GF-D8 (cell line): ENCODE measurements at places on chromosomes 2 and 18.
A peak's percentile ranks its signal among the peaks of the same experiment; 100 is the strongest.

DNA sequence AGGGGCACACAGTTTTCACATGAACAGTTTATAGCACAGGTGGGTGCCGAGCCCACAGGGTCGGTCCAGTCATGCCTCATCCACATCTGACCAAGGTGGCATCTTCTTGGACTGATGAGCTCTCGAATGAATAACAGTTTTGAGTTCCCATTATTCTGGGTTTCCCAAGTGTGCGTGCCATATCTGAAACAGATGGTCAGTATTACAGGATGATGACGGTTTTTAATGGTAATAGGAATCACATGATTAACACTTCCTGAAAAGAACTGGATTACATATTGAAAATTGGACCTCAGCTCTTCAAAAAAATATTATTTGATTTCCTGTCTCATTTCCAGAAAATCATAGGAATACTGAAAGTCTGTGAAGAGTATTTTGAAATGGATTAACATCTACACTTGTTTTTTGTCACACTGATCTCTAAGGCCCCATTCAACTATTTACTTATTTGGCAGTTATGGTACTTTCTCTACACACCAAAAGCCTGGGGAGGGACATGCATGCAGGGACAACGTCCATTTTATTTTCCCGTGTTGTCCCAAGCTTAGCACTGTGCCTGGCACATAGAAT lies 22.2 kb upstream of the NAB1 start:
- DNase-seq, result no peak

GRCh38 chr2:238016526-238016925 lies 44.3 kb upstream of the SCLY start:
- no peak for DNase-seq

GRCh38 chr2:19320813-19321212 lies 37.6 kb downstream of the OSR1 start:
- DNase-seq, result no peak

- DNase-seq, result no peak
Observed at GRCh38 chr18:46226461-46226860, 122.3 kb downstream of the HAUS1 start.

- no peak for DNase-seq
Observed at GRCh38 chr2:157257312-157258252, at the start of gene GALNT5. TSS of gene GALNT5 (plus strand) at chr2:157257705. CDS start at chr2:157258083, 378 bp downstream.

GRCh38 chr18:2656237-2656980 lies 883 bp downstream of the SMCHD1 start:
- peak; percentile 36 for DNase-seq

DNA sequence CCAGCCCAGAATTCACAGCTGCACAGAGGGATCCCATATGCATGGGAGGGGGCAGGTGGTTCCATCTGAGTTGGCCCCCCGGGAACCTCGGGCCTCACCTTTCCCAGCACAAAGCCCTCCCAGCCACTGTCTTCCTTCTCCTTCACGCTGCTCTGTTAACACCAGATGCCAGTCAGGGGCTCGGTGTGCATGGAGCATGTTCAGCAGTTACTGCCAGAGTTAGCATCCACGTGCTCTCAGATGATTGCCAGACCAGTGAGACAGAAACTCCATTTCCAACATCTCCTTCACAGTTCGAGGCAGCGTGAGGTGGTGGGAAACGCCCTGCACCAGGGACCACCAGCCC lies 101.0 kb downstream of the PTGR3 start:
- DNase-seq, result no peak

DNA sequence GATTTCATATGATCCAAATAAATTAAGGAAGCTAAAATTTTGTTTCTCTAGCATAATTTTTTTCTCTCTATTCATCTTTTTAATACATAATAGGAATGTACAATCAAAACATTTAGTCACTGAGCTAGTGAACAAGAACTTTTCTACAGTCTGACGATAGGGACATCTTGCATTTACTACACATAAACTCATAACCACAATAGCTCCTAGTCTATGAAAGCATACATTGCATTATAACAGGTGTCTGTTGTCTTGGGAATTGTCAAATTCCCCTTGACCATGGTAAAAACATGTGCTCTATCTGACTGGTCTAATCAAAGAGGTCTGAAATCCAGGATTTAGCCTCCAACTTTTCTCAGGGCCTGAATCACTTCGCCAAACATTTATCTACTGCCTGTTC lies 144.8 kb downstream of the FAM124B start:
- no peak for DNase-seq
